Activated T-helper 17 cell treated with anti-CD3 and anti-CD28 coated beads, Interleukin-2, amount 50 U/mL, for 72 hours (primary cell): ENCODE measurements at places on chromosomes 12 and 14. TPM values are rescaled to one million over a fixed set of nuclear protein-coding genes. Genes with fewer than 3 reads are reported as not detected.

GSC gene
- total RNA-seq = not detected

SLC25A47 gene
- total RNA-seq = not detected

TAMALIN gene
- 26.3 TPM for total RNA-seq

HOXC4 gene
- total RNA-seq = not detected

METTL3 gene
- total RNA-seq = 59.5 TPM
